HCT116 (cell line): ENCODE measurements at places on chromosomes 3 and 15. TPM values are rescaled to one million over a fixed set of nuclear protein-coding genes. Genes with fewer than 3 reads are reported as not detected.
A peak's percentile ranks its signal among the peaks of the same experiment; 100 is the strongest.

- no peak for DNase-seq
These were observed 271.9 kb downstream of the FEZF2 start for GRCh38 chr3:62101488-62101887.

The CD86 gene
- total RNA-seq: not detected

The CLDN18 gene
- total RNA-seq: 0.17 TPM

GRCh38 chr15:100614918-100615317 is 12.5 kb downstream of the ASB7 start:
- no peak for DNase-seq

GRCh38 chr3:8571256-8571655 is 69.6 kb downstream of the LMCD1 start:
- no peak for DNase-seq

The TM4SF4 gene
- 0.91 TPM for total RNA-seq

DNA sequence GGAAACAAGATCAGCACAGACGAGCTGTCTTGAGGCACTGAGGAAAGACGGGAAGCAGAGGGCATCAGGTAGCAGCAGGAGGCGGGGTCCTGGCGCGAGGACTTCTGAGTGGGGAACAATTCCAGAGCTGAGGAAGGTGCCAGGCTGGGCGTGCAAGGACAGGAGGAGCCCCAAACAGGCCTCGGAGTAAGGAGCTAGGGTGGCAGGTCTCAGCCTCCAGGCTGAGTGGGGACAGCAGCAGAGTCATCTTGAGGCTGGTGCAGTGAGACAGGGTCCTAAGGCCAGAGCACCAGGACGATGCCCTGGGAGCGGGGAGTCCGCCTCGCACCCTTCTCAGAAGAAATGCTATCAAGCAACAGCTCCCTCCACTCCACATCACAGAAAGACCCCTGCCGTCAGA is 78.4 kb downstream of the PCSK6 start:
- DNase-seq: no peak

DNA sequence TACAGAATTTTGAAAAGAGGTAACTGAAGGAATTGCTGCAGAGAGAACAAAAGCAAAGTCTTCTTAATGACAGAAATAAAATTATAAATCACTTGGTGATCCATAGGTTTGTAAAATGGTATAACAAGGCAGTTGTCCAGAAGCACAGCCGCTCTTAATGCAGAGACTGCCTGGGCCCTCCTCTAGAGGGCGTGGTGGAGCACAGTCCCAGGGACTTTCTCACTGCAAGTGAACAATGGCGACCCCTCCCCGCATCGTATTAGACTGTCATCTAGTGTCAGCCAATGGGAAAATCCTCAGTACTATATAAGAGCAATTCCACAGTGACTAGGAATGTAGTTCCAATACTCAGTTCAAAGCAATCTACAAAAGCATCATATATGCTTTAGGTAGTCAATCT is 26.4 kb upstream of the ZBED2 start:
- peak; percentile 45 for DNase-seq

The MESP2 gene
- 0.20 TPM for total RNA-seq

DNA sequence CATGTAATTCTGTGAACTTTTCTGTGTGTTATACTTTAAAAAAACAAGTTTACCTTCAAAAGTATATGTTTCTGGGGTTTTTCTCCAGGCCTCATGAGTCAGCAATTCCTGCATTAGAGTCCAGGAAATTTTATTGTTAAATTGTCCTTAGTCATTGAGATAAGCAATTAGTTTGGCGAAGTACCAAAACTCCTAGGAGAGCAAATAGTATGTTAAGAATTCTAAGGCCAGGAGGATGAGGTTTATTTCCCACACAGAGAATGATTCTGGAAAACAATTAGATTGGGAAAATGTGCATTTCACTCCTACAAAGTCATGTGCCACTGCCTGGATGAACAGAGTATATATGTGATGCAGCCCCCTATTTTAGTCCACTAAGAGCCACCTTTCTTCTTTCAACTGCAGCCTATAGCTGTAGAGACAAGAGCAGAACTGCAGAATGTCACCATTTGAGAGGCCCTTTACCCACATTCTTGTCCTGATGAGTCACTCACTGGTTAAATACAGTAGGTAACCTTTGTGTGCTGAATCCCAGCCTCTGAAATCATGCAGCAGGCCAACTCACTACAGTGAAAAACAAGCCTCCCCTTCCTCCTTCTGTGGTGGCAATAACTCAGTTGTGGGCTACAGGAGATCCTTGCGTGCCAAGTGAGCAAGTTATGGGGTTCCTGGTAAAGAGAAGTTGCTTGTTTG is 452.8 kb upstream of the THBS1 start:
- DNase-seq: peak; percentile 62

DNA sequence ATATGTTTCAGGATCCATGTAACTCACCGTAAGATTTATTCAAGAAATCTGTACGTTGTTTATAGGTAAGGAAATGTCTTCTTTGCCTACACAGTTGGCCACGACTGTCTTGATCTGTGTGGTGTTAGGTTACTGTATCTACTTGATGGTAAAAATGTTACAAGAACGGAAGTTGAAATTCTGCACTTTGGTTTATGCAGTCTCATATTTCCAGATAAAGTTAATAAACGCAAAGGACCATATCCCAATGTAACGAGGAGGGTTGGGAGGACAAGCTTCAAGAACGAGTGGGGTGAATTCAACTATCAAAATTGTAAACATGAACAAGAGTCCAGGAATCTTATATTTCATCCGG is 1.0 kb downstream of the USF3 start:
- DNase-seq: no peak

DNA sequence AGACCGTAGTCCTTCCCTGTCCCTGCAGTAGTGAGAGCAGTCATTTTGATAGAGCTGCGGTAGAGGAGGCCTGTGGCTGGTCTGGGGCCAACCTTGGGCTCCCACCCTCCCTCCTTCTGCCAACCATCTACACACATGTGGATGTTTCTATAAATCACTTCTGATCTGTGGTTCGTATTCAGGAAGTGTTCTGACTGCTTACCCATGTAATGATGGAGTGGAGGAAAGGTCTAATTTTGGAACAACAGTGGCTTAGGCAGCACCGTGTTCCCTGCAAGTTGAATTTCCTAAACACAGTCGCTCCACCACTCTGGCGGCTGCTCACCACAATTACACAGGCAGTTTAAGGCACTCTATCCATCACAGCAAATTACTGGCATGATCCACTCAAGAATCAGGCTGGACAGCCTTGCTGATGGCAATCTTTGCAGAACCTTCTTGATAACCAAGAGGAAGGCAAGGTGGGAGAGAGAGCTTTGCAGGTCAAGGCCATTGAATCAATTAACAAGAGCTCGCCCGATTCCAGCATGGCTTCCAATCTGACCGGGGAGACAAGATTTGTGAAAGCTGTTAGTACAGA is 104.7 kb upstream of the VEPH1 start:
- DNase-seq: no peak

DNA sequence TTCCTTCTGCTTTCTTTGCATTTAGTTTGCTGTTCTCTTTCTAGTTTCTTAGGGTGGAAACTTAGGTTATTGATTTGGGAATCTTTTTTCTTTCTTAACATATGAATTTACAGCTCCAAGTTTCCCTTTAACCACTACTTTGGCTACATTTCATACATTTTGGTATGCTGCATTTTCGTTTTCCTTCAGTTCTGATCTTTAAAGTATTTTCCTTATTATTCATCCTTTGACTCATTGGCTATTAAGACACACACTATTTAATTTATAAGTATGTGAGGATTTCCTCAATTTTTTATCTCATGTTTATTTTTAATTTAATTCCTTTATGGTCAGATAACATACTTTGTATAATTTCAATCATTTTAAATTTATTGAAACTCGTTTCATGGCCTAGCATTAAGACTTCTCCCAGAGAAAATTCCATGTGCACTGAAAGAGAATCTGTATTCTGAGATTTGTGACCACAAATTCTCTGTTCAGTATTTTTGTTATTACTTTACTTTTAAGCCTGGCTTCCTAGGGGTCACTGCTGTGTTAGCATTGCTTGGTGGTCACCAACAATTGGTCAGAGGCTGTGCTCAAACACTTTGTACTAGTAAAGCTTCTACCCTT is 87.7 kb downstream of the CFAP20DC start:
- no peak for DNase-seq

GRCh38 chr15:40192942-40193341 is 32.1 kb downstream of the BUB1B start:
- no peak for DNase-seq
